Cerebellar nuclear complex (tissue), 1 donor: ENCODE measurements at places on chromosomes 4 and X.

- DNase-seq = no peak
Measured at GRCh38 chr4:22595684-22596083, 79.8 kb upstream of the ADGRA3 start.

DNA sequence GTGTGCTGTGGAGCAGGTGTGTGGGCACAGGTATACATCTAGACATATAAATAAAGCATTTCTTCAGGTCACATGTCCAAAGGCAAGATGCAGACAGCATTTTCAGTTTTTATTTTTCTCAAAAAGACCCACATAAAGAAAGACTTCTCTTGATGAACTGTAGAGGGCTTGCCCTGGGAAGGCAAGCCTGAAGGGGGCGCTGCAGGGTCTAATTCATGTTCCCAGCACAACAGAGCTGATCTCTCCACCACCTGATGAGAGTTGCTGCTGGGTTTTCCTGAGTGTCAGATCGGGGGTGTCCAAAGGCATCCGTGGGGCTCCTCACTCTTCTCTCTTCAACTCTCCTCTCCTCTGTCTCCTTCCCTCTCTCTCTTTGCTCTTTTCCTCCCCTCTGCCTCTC, 26.6 kb downstream of the ADRA2C start:
- DNase-seq = no peak

DNA sequence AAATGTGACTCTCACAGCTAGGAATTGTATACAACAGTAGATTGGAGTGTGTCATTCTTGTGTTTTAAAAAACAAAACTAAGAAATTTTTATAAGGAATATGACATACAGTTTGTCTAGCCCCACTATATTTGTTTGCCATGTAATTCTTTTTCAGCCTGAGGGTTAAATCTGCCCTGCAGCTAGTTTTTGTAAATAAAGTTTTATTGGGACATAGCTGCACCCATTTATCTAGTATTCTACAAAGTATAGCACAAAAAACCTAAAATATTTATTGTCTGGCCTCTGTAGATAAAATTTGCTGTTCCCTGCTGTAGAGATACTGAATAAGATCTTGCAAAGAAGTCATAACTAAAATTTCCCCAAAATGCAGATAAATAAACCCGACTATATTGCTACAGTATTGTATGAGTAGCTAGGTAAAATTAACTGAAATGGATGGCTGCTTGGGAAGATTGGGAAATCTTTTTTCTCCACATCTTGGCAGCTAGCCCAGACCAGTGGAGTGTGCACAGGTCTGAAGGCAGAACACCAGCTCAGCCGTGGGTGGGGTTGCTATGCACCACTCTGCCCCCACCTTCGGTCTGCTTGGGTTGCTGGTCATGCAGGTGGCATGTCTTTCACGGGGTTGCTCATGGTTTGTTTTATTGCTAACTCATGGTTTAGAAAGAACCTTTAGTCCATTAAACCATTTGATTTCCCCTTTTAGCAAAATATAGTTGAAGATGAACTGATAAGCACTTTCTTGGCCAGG, 127.9 kb downstream of the KLHL8 start:
- DNase-seq = no peak

DNA sequence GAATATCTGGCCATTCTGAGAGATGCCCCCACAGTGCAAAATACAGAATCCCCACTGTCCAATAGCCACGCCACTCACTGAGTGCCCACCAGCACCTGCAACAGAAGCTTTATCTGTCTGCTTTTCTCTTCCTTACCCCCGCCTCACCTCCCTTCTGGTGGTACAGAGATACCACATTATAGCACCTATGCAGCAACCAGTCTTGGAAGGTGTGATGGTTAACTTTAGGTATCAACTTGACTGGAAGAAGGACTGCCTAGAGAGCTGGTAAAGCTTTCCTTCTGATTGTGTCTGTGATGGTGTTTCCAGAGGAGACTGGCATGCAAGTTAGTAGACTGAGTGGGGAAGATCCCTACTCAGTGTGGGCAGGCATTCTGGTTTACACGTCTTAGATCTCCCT, 61.8 kb upstream of the TXK start:
- no peak for DNase-seq

GRCh38 chr4:107252571-107252970, 216.5 kb upstream of the DKK2 start:
- DNase-seq = no peak

DNA sequence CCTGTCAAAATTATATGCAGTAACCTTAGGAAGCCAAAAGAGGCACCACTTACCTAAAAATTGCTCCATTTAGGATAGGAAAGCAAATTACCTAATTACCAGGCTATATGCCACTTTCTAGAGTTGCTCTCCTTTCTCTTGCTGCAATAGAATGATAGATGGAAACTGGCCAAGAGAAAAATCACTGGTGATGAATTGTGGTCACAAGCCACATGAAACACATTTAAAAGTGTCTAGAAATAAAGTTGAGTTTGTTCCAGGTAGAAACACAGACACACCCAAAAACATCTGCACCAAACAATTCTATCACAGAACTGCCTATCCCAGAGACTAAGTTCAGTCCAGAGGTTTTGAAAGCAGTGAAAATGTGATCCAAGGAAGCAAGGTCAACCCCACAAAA, 337.7 kb downstream of the PCDH19 start:
- DNase-seq = no peak

DNA sequence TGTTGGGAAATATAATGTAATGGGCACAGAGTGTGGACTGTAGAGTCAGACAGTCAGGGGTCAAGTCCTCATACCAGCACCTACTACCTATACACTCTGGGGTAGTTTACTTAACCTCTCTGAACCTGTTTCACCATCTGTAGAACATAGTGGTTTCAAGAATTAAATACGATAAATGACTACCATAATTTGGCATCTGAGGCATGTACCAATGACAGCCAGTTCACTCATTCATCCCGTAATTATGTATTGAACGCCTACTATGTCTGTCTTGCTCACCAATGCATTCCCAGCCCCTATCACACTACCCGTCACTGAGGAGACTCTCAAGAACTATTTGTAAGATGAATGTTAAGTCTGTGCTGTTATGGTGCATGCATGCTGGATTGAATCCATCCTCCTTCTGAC, 2.0 kb upstream of the FGB start:
- DNase-seq = no peak
